ENCODE measurements at places on chromosomes 7 and 10.

DNA sequence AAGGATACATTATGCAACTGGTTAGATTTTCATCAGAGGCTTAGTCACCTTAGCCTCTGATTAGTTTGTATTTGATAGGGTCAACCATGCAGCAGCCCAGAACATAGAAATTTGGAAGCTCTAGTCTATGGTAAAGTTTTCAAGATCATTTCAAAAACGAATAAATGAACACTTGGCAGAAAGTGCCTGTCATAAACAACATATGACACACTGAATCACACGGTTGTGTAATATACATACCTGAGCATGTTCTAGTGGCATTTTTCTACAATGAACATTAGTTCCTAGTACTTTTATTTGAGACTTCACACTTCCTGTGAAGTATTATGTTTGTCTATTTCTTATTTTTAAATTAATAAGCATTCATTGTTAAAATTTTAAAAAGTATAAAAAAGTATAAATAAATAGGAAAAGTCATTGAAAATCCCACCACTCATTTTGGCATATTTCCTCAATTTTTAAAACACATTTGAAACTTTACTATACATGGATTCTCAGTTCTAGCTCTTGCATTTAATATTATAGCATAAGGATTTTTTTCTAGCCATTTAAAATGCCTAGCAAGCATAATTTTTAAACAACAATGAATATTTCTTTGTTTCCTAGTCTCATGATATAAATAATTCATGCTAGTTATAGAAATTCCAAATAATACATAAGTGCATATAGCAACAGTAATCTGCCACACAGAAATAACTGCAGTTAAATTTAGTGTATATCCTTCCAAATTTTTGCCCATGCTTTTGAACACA, 25.7 kb upstream of the PRPS1L1 start:
- DNase-seq: no peak

GRCh38 chr10:62388328-62388727, 14.2 kb downstream of the ZNF365 start:
- DNase-seq: no peak

DNA sequence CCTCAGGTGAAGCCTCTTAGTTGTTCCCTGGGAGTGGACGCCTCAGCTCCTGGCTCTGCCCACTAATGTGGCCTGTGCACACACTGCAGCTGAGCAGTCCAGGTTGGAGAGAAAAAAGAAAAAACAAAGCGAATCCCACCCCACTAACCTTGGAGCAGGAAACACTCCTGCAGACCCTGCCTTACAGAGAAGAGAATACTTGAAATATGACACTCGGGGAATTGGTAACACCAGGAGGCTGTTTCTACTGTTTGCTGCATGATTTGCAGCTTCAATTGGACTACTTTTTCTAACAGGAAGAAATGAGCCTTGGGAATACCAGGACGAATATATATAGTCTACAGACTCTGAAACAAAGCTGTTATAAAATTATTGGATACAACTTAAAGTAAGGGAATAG, 22.2 kb downstream of the CDHR3 start:
- no peak for DNase-seq

DNA sequence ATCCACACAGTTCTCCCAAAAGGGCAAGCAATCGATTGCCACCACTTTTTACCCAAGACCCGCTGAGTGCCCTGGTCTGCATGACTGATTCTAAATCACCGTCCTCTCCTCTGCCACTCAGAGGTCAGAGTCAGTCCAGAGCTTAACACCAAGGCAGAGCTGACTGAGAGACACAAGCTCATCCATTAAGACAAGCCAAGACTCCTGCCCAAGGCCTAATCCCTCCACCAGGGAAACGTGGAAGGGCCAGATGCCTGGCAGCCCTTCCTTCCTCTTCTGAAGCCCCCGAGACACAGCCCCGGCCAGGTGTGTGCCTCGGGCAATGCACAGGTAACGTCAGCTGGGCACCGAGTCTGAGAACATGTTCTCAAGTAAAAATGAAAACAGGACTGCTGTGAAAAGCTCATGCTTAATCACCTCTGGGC, 51.7 kb downstream of the DIP2C start:
- DNase-seq: no peak

GRCh38 chr10:125125951-125126735, 34.2 kb downstream of the CTBP2 start:
- no peak for DNase-seq

DNA sequence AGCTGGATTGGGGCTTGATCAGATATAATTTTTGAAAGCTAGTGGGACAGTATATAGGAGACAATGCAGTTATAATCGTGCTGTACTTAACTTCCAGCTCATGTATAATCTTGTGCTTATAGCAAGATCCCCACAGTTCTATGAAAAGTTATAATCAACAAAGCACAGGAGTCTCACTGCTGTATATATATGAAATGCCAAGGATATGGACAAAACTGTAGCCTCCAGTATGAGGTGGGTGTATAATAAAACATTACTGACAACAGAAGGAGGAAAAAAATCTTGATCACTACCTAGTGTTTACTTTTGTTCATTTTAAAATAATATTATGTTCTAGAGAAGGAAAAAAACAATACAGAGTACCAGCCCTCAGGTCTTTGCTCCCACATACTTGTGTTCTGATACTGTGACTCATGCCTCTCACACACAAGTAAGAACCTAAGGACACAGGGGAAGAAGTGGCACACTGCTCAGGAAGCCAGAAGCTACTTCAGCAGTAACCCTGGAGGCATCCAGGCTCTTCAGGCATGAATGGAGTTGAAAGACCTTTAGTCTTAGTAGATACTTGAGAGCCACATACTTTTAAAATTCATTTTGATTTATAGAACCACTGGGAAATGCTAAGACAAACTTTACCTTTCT, 265.7 kb upstream of the IMMP2L start:
- no peak for DNase-seq

DNA sequence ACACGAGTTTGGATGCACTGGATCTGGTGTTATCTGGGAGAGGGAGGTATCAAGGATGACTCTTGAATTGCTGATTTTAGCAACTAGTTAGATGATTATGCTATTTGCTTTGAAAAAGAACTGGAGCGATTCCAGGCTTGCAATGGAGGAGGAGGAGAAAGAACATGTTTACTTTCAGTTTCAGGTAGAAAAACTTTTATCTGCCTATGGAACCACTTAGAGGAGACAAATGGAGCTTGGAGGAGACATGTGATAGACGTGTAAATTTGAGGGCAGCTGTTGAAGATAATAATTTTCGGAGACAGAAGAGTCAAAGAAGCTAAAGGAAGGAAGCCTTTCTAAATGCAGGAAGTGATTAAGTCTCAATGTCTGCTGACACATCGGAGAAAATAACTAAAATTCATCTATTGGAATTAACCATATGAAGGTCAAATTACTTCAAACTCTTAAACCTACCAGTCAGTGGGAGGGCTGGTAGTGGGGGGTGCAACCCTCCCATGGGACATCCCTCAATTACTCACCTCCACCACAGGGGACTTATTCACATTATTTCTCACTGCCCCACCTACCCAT, 56.4 kb upstream of the GNAI1 start:
- peak; percentile 4 for DNase-seq

DNA sequence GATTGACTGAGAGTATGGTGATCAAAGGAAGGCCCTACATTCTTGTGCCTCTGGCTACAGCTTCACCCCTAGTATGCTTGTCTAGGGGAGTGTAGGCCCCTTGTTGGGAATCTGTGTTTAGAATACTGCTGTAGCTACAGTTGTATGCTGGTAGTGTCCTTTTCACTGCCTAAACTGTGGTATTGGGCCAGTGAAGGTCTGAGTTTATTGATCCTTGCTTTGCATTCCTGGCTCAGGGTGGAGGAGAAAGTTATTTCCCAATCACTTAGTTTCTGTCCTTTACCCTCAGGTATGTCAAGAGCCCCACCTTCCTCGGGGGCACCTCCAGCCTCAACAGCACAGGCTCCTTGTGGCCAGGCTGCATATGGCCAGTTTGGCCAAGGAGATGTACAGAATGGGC, 6.6 kb downstream of the SEC24C start:
- DNase-seq: no peak

GRCh38 chr7:120402801-120403200, 129.8 kb downstream of the KCND2 start:
- no peak for DNase-seq

GRCh38 chr10:3064423-3064822, 2.9 kb upstream of the PFKP start:
- no peak for DNase-seq

GRCh38 chr7:102072636-102073209, 213.9 kb upstream of the SH2B2 start:
- DNase-seq: no peak

GRCh38 chr7:155358066-155358947, 60.6 kb downstream of the INSIG1 start:
- DNase-seq: no peak

DNA sequence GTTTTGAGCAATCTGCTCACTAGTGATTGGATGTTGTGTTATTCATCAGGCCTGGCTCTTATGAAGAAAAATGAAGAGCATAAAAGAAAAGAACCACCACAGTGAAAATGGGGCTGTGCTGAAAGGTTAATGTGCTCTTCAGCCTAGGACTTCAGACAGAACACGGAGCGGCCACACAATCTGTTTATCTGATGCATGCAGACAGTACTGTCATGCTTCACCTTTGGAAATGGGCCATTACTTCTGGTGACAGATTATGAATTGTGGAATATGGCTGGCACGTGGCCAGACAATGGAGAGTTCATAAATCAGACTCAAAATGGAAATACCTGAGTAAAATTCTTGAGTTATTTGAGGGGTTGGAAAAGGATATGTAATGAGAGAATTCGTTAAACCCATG, 86.0 kb upstream of the NOBOX start:
- no peak for DNase-seq

- DNase-seq: no peak
Observed at GRCh38 chr7:80884511-80885195, 34.2 kb downstream of the SEMA3C start.

DNA sequence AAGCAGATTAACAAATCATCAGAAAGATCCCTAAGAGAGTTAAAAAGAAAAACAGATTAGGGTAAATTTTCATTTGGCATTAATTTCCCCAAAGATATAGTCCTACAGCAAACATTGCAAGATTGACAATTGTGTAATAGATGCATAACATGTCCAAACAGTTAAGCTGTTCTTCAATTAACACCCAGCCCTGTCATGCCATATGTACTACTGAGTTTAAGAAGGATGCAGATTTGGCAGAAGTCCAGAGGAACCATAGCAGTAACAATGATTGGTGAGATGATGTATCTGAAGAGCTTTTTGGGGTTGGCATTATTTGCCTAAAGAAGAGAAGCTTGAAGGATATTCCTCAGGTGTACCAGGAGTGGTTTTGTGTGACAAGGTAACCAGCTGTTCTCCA, 287.6 kb downstream of the LRMDA start:
- no peak for DNase-seq

GRCh38 chr10:129626796-129627435, 159.9 kb downstream of the MGMT start:
- DNase-seq: no peak

GRCh38 chr7:45663167-45663921, 89.2 kb downstream of the ADCY1 start:
- DNase-seq: peak; percentile 15

DNA sequence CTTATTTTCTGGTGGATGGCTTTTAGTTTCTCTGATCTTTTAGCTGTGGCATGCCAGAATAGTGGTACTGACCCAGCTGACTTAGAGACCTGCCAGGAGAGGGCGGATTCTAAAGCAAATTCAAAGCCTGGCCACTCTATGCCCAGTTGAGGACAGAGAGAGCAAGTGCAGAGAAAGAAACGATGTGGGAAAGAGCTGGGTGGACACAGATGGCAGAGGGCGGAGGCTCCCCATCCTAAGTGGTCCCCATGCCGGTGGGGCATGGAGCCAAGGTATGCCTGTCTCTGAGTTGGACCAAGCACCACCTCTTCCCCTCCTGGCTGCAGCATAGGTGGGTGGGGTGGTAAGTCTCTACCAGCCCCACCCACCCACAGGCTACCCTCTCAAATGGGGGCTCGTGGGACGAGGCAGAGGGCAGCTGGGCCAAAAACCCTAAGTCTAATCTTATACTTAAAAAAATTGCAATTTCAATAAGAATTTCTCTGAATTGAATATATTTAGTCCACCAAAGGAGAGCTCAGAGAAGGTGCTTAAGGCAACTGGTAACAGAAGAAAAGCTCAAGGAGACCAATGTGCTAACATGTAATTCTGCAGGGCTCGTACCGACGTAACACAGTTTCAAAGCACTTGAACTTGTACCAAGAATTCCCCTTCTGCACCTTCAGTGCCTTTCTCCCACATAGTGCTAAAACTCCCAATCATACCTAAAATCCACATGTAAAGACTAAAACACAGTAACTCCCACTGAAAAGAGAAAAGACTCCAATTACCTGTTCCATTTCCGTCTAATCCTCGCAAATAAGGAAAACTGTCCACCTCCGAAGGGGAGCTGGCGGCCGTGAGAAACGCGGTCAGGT, 85.7 kb upstream of the NMT2 start:
- DNase-seq: no peak

GRCh38 chr7:137747359-137748031, 99.3 kb downstream of the DGKI start:
- no peak for DNase-seq

DNA sequence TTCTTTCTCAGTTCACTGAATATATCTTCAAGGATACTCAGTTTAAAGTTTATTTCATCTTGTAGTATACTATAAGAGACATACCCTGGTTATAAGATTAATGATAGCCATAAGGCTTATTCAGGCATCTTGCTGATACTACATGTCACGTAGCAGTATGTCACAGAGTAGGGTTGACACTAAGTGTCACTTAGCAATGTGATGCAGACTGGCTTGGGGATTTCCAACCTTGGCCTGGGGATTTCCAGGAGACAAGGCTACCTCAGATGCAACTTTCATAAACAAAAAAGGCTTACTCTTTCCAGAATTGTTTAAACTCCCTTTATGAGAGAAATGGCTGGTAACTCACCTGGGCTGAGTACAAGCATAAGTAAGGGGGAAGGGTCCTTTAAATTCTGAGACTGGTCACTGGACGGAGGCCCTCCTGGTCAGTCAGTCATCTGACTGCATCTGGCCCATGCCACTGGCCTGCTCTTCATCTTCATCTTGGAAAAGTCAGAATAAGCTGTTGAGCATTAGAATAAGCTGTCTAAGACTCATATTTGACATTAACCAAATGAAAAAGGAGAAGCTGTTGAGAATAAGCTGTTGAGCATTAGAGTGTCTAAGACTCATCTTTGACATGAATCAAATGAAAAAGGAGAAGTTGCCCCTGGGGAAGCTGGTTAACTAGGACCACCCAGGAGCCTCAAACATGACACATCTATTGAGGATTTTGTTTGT, 9.5 kb downstream of the SLC13A1 start:
- peak; percentile 1 for DNase-seq

- DNase-seq: no peak
Observed at GRCh38 chr10:16828701-16829175, 11.5 kb upstream of the RSU1 start.

- no peak for DNase-seq
Observed at GRCh38 chr7:113412410-113412809, 294.1 kb upstream of the SMIM30 start.

GRCh38 chr7:17131983-17132655, 166.3 kb upstream of the AHR start:
- DNase-seq: no peak

DNA sequence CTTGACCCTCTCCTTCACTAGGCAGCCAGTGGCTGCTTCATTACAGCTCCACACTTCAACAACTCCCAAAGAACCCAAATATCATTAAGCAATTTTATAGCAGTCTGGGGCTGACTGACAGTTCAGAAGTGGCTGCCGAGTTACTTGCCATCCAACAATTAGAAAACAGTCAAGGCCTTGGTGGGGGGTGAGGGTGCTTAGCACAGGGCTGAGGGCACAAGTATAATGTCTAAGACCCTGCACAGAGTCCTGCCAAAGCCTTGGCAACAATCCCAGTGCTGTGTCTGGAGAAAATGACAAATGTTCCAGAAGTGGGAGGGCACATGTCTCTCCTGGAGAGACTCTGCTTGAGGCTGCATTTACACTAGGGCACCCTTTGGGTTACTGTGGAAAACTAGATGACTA, 71.1 kb downstream of the CXCL12 start:
- DNase-seq: no peak

All from activated CD4-positive, alpha-beta T cell treated with anti-CD3 and anti-CD28 coated beads, Interleukin-2, amount 50 U/mL, for 48 hours (primary cell).